ENCODE measurements at places on chromosomes 5 and 9. TPM values are rescaled to one million over a fixed set of nuclear protein-coding genes. Genes with fewer than 3 reads are reported as not detected.
A peak's percentile ranks its signal among the peaks of the same experiment; 100 is the strongest.

GRCh38 chr9:92717201-92718085 is 47.2 kb downstream of the BICD2 start:
- no peak overlapping the region for H3K4me3 ChIP-seq
- H3K27me3 ChIP-seq = no peaks in the 10 kb centered on the region
- no peak overlapping the region for H3K27ac ChIP-seq
- H3K4me1 ChIP-seq = peaks cover 20% of the 10 kb centered on the region

- no peaks in the 10 kb centered on the region for H3K36me3 ChIP-seq
- no peaks in the 10 kb centered on the region for H3K4me1 ChIP-seq
- no peak overlapping the region for H3K4me3 ChIP-seq
- no peaks in the 10 kb centered on the region for H3K27me3 ChIP-seq
These were observed 13.9 kb downstream of the MROH2B start for GRCh38 chr5:41057231-41057630.

DNA sequence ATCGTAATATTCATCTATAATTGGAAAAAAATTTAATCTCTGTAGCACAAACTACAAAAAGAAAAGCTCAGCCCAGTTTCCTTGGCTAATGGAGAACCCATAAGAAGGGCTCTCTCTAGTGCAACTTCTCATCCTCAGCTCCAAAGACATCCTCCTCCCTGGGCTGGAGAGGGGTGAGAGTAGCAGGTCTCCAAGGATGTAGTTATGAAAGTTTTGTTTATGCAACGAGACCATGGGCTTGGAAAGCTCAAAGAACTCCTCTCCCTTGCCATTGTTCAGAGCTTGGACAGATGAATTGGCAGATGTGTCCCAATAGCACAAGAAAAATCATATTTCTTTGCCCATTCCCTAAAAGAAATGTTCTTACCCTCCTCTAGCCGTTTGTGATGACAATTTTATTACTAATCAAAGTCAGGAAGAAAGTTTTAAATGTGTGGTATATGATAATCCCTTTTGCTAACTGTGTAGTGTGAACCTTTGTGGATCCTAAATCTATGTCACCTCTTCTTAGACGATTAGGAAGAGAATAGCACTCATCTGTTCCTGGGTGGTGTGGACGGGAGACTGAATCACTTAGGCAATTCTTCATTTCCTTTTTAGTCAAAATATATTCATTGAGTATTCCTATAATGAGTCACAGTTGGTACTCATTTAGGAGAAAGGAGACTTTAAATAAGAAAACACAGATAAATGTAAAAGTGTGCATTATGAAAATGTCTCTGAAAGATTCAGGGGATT is 52.2 kb downstream of the GARNL3 start:
- H3K4me3 ChIP-seq = no peak overlapping the region
- H3K27ac ChIP-seq = no peak overlapping the region
- no peak for DNase-seq
- no peaks in the 10 kb centered on the region for H3K4me1 ChIP-seq
- no peaks in the 10 kb centered on the region for H3K36me3 ChIP-seq

- H3K4me1 ChIP-seq = no peaks in the 10 kb centered on the region
- H3K4me3 ChIP-seq = no peak overlapping the region
- H3K27ac ChIP-seq = no peak overlapping the region
- peaks cover 20% of the 10 kb centered on the region for H3K27me3 ChIP-seq
- no peaks in the 10 kb centered on the region for H3K36me3 ChIP-seq
These were observed 49.6 kb downstream of the SH3PXD2B start for GRCh38 chr5:172404746-172405145.

DNA sequence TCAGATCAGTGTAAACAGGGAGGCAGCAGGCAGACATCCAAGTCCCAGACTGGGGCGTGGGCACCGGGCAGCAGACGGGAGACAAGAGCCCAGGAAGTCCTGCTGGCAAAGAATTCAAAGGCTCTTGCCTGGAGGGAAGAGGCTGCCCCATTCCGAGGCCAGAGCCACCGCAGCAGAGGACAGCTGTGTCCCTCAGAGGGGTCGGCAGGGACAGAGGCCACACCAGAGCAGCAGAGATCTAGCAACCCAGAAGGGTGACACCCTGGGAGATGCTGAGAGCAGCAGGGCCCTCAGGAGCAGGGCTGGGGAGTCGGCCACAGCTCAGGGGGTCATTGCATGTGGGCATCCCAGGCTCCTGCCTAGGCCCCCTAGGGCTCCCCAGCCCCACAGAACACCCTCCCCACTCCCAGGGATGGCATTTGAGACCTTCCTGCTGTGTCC is 29.1 kb downstream of the ADAMTS2 start:
- no peak overlapping the region for H3K27ac ChIP-seq
- H3K27me3 ChIP-seq = no peaks in the 10 kb centered on the region
- H3K4me1 ChIP-seq = no peaks in the 10 kb centered on the region
- H3K4me3 ChIP-seq = no peak overlapping the region
- no peaks in the 10 kb centered on the region for H3K36me3 ChIP-seq

DNA sequence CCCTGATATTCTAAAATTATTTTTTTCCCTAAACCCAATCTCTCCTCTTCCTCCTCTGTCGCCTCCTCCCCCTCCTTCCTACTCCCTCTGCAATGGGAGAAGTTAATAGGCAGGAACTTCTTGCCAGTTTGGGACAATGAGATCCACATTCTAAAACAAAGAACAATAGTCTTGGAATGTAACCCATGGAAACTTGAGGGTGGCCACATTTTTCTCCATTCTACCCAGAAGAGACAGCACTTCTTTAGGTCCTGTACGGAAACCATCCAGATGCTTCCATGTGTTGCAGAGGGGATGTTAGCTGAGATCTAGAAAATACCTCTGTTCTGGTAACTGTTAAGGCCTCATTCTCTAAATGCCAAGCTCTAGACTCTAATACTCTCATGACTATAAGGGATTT is 10.0 kb downstream of the SPARC start:
- DNase-seq = no peak
- peaks cover 6% of the 10 kb centered on the region for H3K27me3 ChIP-seq
- H3K27ac ChIP-seq = no peak overlapping the region
- H3K4me3 ChIP-seq = no peak overlapping the region
- H3K4me1 ChIP-seq = peaks cover 4% of the 10 kb centered on the region

GRCh38 chr5:111232311-111233051 is 8.3 kb downstream of the CAMK4 start:
- peaks cover 41% of the 10 kb centered on the region for H3K36me3 ChIP-seq
- H3K4me3 ChIP-seq = peak overlapping the region; percentile 59
- peak; percentile 54 for DNase-seq
- H3K4me1 ChIP-seq = peaks cover 85% of the 10 kb centered on the region

GRCh38 chr9:76751001-76751400 is 13.2 kb upstream of the PCA3 start:
- no peaks in the 10 kb centered on the region for H3K36me3 ChIP-seq
- no peak overlapping the region for H3K4me3 ChIP-seq
- H3K4me1 ChIP-seq = no peaks in the 10 kb centered on the region
- H3K27me3 ChIP-seq = peaks cover 2% of the 10 kb centered on the region
- no peak for DNase-seq

GRCh38 chr5:37494756-37495155 is 115.6 kb downstream of the WDR70 start:
- no peak overlapping the region for H3K27ac ChIP-seq
- no peak overlapping the region for H3K4me3 ChIP-seq
- peaks cover 14% of the 10 kb centered on the region for H3K36me3 ChIP-seq
- no peaks in the 10 kb centered on the region for H3K27me3 ChIP-seq
- no peak for DNase-seq
- peaks cover 8% of the 10 kb centered on the region for H3K4me1 ChIP-seq

DNA sequence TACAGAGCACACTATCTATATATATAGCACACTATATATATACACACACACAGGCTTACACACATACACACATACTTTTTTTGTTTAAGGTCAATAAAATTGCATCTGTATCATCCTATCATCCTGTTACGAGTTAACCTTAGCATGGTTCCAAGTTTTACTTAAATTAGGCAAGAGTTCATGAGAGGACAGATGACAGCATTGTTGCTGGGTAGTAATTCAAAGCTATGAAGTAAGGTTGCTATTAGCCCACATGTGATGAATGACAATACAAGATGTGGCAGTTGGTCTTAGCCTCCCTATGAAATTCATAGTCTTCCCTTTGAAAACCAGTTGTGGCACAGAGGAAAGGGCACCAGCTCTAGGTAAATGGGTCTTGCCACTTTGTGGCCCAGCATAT is 438.1 kb downstream of the ACTL7B start:
- no peak overlapping the region for H3K27ac ChIP-seq
- no peaks in the 10 kb centered on the region for H3K4me1 ChIP-seq
- H3K36me3 ChIP-seq = no peaks in the 10 kb centered on the region
- no peaks in the 10 kb centered on the region for H3K27me3 ChIP-seq

DNA sequence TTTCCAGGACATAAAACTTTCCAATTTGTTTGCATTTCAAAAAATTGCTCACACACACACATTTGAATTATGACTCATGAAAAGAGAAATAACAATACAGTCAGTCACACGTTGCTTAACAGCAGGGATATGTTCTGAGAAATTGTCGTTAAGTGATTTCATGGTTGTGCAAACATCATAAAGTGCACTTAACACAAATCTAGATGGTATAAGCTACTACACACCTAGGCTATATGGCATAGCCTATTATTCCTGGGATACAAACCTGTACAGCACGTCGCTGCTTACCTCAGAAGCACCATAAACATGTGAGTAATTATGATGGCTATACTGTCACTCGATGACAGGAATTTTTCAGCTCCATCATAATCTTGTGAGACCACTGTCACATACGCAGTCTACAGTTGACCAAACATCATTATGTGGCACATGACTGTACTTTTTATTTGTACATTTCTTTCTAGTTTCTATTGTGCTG is 378.2 kb downstream of the ACTL7B start:
- H3K36me3 ChIP-seq = no peaks in the 10 kb centered on the region
- H3K27me3 ChIP-seq = no peaks in the 10 kb centered on the region
- H3K4me3 ChIP-seq = no peak overlapping the region
- DNase-seq = no peak

DNA sequence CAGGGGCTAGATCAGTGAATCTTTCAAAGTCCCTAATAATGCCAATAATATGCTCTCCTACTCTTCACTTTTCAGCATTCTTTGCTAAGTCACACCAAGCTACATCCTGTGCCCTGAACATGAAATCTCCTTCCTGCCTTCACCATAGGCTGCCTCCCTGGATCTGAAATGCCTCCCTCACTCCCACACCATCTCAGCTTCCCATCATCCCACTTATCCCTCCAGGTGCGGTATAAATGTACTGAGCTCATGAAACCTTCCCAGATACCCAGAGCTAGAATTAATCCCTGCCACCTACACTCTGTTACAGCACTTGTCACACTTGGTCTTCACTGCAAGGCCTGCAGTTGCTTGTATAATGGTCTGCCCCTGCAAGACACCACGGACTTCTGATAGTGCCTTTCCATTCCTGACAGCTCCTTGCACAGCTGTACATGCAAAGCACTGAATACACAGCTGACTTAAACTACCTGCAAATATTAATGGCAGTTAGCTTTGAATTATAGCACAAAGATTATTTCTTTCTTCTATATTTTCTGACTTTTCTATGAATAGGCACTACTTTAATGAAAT is 250.4 kb downstream of the EBF1 start:
- peaks cover 2% of the 10 kb centered on the region for H3K4me1 ChIP-seq
- H3K27ac ChIP-seq = no peak overlapping the region
- H3K4me3 ChIP-seq = no peak overlapping the region
- H3K27me3 ChIP-seq = no peaks in the 10 kb centered on the region

DNA sequence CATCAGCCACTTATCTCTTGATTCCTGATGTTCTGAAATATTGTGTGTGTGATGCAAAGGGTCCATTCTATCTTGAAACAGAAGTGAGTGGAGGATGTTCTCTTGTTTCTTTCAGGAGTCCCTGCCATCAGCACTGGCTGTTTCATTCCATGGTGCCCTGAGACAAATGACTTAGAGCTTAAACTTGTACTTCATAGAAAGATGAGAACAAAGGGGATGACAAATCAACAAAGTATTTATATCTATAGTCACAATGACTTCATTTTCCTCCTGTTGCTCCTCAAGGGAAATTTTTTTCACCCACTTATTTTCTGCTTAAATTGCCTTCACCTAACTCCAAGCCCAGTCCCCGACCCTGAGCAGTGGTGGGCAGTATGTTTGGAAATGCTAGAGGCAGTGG is 171.6 kb downstream of the TARS1 start:
- H3K27ac ChIP-seq = no peak overlapping the region
- H3K4me3 ChIP-seq = no peak overlapping the region
- no peaks in the 10 kb centered on the region for H3K36me3 ChIP-seq
- no peaks in the 10 kb centered on the region for H3K4me1 ChIP-seq

- no peak for DNase-seq
- no peak overlapping the region for H3K4me3 ChIP-seq
- H3K4me1 ChIP-seq = no peaks in the 10 kb centered on the region
- no peaks in the 10 kb centered on the region for H3K36me3 ChIP-seq
- H3K27ac ChIP-seq = no peak overlapping the region
- H3K27me3 ChIP-seq = no peaks in the 10 kb centered on the region
These were observed 368.1 kb upstream of the EDIL3 start for GRCh38 chr5:84752780-84753179.

DNA sequence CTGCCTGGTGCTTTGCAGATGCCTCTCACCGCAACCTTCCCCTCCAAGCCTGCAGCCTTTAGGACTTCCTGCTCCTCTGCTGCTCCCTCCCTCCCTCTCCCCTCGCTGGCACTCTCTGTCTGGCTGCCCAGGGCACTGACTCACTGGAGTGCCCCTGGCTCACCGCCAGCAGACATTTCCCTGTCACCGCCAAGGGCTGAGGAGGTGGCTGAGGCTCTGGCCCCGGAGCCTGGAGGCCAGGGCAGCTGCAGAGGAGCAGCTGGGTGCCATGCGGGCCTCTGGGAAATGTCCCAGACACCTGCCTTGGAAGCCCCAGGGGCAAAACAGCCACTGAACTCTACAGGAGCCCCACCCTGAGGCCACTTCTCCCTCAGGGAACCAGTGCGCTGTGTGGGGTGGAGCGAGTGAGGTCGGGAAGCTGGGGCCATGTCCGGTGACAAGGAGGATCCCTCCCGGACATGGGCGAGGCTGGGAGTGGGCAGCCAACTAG is 53.4 kb downstream of the TENT4A start:
- H3K4me3 ChIP-seq = no peak overlapping the region
- DNase-seq = peak; percentile 46
- H3K27me3 ChIP-seq = no peaks in the 10 kb centered on the region
- no peaks in the 10 kb centered on the region for H3K36me3 ChIP-seq
- H3K27ac ChIP-seq = no peak overlapping the region
- H3K4me1 ChIP-seq = peaks cover 16% of the 10 kb centered on the region

GRCh38 chr9:3473405-3473804 is 52.4 kb downstream of the RFX3 start:
- peaks cover 17% of the 10 kb centered on the region for H3K36me3 ChIP-seq
- H3K4me1 ChIP-seq = peaks cover 48% of the 10 kb centered on the region
- H3K27ac ChIP-seq = peak overlapping the region; percentile 8

DNA sequence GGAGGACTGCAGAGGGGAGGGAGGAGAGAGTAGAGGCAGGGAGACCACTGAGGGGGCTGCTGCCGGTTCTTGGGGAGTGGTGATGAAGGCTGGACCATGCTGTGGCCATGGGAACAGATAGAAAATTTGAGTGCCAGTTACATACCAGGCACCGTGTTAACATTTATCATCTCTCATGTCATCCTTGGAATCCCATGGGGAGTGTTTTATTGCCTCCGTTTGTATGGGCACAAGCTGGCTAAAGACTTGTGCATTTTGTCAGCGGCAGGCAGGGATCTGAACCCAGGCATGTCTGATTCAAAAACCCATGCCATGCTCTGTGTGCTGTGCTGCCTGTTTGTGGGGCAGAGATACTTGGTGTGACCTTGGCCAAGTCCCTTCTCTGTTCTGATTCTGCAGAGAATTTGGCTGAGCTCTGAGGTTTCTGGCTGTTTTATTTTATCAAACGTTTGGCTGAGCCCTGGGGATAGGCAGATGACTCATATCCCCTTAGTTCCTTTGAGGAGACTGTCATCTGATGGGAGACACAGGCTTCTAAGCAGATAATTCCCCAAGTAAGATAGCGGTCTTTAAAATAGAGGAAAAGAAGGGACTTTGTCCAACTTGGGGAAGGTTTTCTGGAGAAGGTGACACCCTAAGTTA is 22.2 kb downstream of the COL27A1 start:
- no peak overlapping the region for H3K4me3 ChIP-seq
- no peaks in the 10 kb centered on the region for H3K4me1 ChIP-seq
- no peak for DNase-seq
- H3K27me3 ChIP-seq = peaks cover 4% of the 10 kb centered on the region
- no peak overlapping the region for H3K27ac ChIP-seq

TRIP13 gene
- 38.6 TPM for total RNA-seq

SLC36A2 gene
- total RNA-seq = not detected

Data from activated CD8-positive, alpha-beta T cell treated with anti-CD3 and anti-CD28 coated beads, Interleukin-2, amount 10 ng/mL, durations not matched to agents 7 days and 5 days (primary cell).